ENCODE measurements at places on chromosomes 1 and 21.

GRCh38 chr1:153509036-153509435 lies 26.8 kb downstream of the S100A6 start:
- DNase-seq = no peak

DNA sequence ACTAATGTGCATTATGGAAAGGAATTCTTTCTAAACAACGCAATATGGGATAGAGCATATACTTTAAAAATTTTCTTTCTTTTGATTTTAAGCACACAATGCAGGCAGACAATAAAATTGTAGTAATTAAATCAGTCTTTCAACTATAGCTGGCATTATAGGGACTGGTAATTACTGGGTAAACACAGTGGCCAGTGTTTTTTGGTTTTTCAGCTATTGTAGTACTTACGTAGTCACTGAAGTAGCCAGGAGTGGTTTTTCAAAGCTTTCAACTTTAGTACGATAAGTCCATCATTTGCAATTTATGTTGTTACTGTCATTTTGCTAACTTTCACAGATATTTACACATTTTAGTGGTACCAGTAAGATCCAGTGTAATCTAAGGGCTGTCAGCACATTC lies 50.6 kb downstream of the RAB3GAP2 start:
- DNase-seq = no peak

DNA sequence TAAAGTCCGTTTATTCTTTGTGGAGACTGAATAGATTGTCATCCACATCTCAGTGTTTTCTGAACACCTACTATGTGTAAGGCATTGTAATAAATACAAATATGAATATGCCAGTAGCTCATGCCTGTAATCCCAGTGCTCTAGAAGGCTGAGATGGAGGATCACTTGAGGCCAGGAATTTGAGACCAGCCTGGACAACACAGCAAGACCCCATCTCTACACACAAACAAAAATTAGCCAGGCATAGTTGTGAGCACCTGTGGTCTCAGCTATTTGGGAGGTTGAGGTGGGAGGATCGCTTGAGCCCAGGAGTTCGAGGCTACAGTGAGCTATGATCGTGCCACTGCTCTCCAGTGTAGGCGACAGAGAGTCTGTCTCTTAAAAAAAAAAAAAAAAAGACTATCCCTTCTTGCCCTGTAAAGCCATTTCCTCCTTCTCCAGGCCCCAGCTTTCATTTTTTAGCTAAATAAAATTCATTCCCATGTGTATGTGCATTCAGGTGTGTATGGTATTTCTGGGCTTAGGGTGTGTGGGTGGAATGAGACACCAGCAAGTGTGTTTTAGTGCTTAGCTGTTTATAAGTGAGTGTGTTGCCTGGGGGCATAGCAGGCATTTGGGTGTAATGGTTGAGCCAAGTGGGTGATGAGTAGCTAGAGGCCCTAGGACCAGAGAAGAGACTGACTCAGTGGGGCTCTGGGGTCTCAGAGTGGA lies 7.8 kb downstream of the CELSR2 start:
- no peak for DNase-seq

- DNase-seq = no peak
Observed at GRCh38 chr1:29412591-29412990, 176.3 kb downstream of the PTPRU start.

DNA sequence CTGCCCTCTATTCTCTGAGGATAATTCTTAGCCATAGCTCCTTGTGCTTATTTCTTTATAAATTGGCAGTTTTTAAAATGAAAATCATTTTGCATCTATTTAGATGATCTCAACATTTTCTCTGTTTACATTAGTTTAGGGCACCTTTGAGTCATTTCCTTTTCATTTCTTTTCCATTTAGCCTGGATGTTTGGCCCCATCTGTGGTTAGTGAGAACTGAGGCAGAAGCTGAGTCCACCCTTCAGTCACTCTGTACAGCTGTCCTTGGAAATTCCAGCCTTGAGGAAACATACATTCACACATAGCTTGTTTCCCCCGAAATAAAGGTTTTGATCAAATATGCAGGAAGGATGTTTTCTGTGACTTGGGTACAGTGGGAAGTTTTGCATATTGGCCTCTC lies 123.7 kb downstream of the NTNG1 start:
- no peak for DNase-seq

DNA sequence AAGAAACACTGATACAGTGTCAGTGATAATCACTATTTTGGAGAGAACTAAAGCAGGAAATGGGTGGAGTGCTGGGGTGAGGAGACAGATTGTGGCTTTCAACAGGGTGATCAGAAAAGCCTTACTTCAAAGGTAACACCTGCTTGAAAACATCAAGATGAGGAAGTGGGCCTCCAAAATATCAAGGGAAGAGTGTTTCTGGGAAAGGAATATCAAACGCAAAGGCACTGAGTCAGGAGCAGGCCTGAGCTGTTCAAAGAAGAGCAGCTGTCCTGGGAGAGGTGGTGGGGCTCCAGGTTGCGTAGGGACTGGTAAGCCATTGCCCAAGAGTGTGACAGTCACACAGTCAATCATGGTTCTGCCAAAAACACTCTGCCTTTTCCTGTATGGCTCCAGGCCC lies 47.1 kb upstream of the ATP1A1 start:
- no peak for DNase-seq

GRCh38 chr1:18109756-18110597 lies 2.4 kb downstream of the IGSF21 start:
- DNase-seq = no peak

DNA sequence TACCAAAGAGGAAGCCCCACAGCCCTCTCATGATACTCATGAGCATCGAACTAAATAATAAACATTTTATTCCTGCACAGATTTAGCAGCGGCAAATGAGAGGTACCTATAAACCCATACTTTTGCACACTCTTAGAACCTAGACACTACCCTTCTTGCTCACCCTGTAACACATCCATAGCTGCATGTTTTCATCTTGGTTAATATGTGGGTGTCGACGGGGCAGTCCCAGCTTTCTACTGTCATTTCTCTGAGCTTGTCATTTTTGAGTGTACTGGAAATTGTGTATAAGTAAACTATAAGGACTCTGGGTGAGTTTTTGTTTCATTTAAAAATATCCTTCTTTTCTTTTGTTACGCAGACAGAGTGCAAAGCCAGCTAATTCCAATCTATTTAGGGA lies 25.5 kb downstream of the OVGP1 start:
- DNase-seq = no peak

DNA sequence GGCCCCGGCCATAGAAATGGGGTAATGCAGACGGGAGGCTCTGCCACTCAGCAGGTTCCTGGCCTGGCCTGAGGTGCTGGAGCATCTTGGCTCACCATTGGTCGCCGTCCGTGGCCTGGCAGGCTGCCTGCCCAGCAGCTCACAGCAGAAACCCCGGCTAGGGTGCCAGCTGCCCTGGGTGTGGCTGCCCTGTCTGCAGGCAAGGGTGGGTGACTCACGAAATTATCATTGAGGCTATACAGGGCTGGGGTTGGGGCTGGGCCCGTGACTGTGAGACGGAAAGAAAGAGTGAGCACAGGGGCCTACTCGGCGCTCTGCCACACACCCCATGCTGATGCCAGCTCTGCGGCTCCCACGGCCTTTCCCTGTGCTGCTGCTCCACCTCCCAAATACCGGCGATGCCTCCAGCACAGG lies 8.0 kb upstream of the PKP1 start:
- no peak for DNase-seq

Measured in left kidney (tissue), 8 donors.